Muscle of leg (tissue), 16 donors: ENCODE measurements at places on chromosomes 1 and 21.

- no peak for DNase-seq
Measured at GRCh38 chr1:216215169-216215568, 208.1 kb downstream of the USH2A start.

DNA sequence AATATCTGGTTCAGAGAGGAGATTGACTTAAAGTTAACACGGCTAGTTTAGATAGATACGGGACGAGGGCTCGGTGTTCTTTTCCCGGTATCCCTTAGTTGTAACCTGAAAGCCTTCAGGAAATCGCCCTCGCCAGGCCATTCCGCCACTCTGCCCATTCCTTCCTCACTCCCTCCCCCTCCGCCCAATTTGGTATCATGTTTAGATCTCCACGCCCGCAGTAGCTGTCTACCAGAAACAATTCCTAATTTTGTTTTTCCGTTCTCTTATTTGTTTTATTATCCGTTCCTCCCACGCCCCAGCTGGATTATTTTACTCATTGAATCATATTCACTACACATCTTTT, 685 bp upstream of the VAMP4 start:
- peak; percentile 74 for DNase-seq

GRCh38 chr1:194280463-194280862, 1094.0 kb upstream of the B3GALT2 start:
- DNase-seq, result no peak

DNA sequence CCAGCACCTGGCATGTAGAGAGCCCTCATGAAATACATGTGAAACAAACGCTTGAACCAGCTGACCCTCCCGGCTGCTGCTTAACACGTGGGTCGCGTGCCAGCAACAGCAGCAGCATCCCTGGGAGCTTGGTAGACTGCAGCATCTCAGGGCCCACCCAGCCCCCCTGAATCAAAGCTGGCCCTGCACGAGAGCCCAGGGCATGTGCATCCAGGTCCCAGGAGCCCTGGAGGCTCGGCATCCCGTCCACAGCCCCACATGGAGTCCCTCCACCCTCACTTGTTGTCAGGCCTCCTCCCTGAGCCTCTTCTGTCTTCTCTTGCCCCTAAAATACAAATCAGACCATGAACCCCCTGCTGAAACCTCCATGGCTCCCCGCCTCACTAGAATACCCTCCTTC, 123.1 kb downstream of the MATN1 start:
- no peak for DNase-seq

- DNase-seq, result no peak
Measured at GRCh38 chr1:108715932-108716331, 3.2 kb downstream of the FNDC7 start.

DNA sequence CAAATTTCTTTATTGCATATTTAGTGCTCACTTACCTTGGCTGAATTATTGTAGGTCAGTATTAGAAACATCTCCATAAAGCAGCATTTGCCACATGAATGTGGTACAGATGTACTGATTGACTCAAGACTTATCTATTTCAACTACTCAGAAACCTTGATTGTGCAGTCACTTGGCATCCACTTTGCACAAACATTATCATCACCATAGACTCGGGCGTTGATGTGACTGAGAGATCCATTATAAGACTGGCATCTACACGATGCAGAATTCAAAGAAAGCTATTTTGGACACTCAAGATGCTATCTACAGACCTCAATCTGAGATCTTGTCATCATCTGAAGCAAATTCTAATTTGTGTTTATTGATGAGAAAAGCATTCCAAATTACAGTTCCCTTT, 102.8 kb upstream of the USP25 start:
- DNase-seq, result no peak
